ENCODE measurements at places on chromosomes 6 and 20.

GRCh38 chr20:32517914-32518592 lies 67.1 kb downstream of the NOL4L start:
- DNase-seq = no peak

DNA sequence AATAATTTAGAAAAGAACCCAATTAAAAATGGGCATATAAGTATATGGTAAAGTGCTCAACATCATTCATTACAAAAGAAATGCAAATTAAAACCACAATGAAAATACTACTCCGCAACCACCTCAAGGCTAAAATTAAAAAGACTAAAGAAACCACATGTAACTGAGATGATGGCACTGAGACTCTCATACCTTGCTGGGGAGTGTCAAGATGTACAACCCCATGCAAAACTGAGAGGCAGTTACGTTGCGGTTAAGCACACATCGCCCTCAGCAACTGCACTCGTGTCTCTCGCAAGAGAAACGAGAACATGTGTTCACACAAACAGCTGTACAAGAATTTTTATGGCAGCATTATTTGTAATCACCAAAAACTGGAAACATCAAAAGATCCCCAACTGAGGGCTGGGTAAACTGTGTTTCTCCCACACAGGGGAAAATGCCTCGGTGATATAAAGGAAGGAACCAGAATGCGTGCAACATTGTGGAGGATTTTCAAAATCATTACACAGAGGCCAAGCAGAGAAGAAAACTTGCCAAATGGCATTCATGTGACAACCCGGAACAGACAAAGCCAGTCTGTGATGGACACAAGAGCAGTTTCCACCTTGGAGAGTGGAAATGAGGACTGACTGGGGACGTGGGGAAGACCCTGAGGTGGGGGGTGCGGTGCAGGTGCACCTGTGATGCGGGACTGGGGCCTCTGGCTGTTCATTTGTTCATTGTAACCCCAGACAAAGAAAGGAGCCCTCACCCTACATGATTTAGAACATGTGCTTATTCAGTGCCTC lies 144.9 kb downstream of the WDR27 start:
- DNase-seq = no peak

DNA sequence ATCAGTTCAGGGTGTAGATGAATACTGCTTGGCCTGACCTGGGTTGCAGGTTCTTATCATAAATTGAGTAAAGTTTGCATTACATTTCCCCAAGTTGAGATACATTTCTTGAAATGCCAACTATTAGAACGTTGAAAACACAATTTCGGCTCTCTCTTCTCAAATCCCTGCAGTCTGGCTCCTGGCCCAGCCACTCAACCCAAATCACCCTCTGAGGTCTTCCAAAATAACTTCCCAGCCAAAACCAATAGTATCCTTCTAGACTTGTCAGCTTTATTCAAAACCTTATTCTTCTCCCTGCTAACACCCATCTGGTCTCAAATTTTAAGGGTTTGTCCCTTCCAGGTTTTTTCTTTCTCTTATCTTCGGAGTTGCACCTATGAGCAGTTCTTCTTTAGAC lies 263.6 kb downstream of the EYA4 start:
- no peak for DNase-seq

DNA sequence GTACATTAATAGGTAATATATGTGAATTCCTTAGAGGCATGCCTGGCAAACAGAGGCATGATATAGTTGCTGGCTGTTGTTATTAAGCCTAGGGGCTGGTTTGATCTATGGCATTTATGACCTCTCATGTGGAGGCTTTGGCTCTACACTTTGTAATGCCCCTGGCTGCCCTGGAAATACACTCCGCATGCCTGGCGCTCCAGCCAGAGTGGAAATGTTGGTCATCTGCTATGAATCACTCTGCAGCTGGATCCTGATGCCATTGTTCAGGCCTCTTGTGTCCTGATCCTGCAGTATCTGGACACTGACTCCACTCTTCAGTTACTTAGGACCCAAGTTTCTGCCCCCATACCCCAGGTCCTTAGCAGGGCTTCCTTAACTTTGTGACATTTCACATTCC lies 200.5 kb upstream of the PCSK2 start:
- no peak for DNase-seq

GRCh38 chr20:54203281-54203680 lies 4.6 kb upstream of the PFDN4 start:
- DNase-seq = no peak

GRCh38 chr6:6220718-6221117 lies 99.7 kb downstream of the F13A1 start:
- no peak for DNase-seq

- no peak for DNase-seq
Observed at GRCh38 chr6:138387577-138388368, 10.1 kb downstream of the SMIM28 start.

GRCh38 chr20:54774426-54774825 lies 299.0 kb downstream of the DOK5 start:
- no peak for DNase-seq

- DNase-seq = no peak
Observed at GRCh38 chr6:114292431-114292830, 50.4 kb downstream of the HS3ST5 start.

GRCh38 chr20:39588148-39588757 lies 626.1 kb downstream of the DHX35 start:
- DNase-seq = no peak

DNA sequence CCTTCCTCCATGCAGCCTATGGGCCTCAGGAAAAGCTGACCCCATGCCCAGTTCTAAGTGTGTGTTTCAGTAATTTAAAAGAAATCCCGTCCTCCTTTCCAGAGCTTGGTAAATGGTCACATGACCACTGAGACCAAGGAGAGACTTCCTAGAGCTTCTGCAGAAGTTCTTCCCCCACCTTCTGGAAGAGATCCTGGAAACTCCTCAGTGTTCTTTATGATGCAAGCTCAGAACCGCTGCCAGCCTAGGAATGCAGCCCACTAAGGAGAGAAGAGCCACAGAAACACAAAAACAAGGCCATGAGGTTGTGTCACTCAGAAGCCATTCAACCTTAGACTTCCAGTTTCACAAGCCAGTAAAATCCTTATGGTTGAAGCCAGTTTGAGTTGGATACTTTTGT lies 348.4 kb downstream of the TPBG start:
- DNase-seq = no peak

DNA sequence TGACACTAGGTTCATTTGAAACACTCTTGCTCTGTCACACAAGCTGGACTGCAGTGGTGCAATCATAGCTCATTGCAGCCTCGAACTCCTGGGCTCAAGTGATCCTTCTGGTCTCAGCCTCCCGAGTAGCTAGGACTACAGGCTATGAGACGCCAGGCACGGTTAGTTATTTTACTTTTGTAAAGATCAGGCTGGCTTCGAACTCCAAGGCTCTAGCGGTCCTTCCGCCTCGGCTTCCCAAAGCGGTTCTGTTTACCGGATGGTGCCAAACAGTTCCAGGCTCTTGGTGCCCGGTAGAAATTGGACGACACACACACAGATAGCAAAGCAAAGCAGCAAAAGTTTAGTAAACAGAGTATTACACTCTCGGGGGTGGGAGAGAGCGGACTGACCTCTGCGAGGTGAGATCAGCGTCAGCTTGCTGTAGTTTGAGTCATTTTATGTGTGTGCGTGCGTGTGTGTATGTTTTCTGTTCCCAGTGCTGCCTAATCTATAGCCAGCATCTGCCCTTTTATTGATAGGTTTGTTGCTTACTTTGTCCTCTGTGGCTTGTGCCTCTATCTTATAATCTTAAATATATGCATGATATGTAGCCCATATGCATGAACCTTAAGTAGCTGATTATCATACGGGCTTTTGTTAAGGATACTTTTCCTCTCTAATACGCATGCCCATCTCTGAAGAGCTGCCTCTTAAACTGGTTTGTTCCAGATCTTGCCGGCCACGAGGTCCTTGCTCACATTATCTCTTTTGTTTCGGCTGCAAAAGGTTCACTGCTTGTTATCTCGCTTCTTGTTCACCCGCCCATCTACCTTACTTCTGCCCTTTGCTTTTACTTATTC lies 75.2 kb downstream of the OR2B2 start:
- peak; percentile 57 for DNase-seq

DNA sequence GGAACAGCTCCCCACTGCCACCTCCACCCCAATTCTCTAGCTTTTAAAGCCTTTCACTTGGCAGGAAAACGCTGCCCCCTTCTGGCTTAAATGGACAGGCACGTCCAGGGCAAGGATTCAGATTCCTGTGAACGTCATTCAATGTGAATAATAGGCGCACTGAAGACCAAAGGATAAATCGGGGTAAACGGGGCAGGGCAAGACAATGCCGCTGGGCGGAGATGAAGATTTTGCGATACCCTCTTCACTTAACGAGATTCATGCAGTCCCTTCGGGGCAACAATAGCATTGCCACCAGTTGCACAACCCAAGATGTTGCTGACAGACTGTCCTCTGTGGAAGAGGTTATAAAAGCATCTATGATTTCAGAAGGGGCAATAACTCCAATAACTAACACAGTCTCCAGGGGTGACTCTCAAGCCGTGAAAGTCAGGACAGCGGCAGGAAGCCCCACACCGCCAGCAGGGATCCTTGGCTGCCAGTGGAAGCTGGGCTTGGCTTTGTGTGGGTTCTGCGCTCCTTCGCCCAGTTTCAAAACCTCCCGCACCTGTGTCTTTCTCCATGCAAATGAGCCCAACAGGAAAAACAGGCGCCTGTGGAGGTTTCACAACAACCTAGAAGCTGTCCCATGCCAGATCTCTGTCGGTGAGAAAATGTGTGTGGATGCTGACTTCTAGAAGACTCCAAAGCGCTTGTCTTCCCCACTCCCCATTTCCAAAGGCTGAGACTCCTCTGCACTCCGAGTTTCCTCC lies 291.8 kb downstream of the BMP7 start:
- DNase-seq = no peak

GRCh38 chr6:108888745-108889144 lies 40.5 kb downstream of the ARMC2 start:
- peak; percentile 60 for DNase-seq

- DNase-seq = peak; percentile 90
Observed at GRCh38 chr6:134398453-134398852, 80.5 kb upstream of the SGK1 start.

GRCh38 chr6:36577301-36577700 lies 16.9 kb upstream of the SRSF3 start:
- DNase-seq = no peak

- DNase-seq = no peak
Observed at GRCh38 chr20:43721097-43721428, 5.7 kb downstream of the GTSF1L start.

DNA sequence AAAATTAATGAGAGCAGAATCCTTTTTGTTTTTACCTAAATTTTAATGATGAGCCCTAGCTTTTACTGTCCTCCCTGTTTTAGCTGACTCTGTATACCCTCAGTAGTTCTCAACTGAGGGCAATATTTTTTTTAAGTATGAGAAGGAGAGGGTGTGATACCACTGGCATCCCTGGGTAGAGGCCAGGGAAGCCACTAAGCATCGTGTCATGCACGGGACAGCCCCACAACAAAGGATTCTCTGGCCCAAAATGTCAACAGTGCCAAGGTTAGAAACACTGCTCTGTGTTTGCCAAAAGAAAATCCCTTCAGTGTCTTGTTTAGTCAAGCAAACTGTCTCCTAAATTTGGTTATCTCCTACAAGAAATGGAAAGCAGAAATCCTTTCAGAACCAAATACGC lies 210.4 kb downstream of the KCNQ5 start:
- no peak for DNase-seq

- DNase-seq = no peak
Observed at GRCh38 chr6:100342830-100343229, 121.9 kb downstream of the SIM1 start.

DNA sequence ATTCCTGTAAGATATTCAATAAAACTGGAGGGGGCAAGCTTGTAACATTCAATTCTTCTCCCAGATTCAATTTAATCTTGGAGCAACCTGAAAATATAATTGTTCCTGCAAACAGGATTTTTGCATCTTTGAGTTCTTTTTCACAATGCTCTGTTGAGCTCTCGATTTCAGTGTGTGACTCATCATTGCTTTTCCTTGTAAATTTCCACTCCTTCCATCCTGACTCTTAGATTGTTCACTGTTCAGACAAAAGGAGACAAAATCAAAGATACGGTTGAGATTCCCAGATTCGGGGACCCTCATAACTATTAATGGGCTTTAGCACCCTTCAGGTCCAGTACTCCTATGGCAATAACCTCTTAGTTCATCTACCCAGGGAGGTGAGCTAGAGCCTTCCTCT lies 571.9 kb upstream of the CHD6 start:
- DNase-seq = no peak

DNA sequence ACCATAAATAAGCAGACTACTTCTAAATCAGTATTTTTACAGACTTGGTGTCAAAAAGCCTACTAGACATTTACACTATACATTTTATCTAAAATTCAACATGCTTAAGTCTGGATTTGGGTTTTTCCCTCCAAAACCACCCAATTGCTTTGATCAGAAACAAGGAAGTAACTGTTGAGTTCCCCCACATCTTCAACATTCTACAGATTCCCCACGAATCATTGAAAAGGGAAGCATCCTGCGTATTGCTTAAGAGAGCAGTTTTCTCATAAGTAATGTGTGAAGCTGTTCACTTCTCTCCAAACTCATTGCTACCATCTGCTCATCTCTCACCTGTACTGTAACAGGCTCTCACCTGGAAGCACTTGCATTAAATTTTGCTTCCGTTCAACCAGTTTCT lies 36.4 kb upstream of the RNF144B start:
- DNase-seq = peak; percentile 75

DNA sequence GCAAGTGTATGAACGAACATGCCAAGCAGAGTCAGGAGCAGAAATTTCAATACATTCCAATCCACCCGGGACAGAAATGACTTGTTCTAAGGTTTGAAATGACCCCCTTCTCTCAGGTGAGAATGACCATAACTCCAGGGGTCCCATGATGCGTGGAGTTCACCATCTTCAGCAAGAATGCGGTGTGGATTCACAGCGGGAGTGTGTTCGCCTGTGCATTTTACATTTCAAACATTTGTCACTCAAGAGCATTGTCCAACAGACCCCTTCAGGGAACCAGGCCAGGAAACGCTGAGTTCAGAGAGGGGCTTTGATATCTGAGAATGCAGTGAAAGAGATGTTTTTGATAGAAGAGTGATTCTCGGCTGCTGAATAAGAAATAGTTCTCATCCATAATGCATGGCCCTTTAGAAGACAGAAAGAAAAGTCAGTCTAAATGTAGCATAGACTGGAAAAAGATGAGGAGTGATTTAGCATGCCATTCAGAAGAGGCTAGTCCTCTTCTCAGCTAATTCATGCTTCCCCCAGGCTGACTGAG lies 200.3 kb upstream of the KCNG1 start:
- no peak for DNase-seq

DNA sequence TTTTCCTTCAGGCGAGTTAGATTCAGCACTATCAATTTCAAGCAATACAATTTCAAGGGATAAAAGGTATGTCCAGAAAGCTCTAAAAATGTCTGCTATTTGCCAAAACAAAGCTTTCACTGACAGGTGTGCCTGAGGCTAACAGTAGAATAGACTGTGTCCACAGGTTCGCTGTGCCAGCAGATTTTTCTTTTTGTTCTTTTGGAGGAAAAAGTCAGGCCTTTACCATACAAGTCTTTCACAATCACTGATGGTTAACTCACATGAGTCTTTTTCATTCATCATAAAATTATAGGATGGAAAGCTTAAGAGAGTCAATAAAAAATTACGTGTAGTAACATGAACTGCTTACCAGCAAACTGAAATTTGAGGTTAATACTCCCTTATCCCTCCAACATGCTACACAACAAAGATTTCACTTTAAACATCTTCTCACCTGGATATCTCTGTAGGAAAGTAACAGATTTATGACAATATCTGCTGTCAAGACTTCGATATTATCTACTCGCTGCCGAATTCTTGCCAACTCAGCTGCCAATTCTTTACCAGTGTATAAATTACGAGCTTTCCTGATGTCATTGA lies 95.4 kb downstream of the MAP3K5 start:
- no peak for DNase-seq

All from CD14-positive monocyte (primary cell).